ENCODE measurements at places on chromosomes 16 and 17.

DNA sequence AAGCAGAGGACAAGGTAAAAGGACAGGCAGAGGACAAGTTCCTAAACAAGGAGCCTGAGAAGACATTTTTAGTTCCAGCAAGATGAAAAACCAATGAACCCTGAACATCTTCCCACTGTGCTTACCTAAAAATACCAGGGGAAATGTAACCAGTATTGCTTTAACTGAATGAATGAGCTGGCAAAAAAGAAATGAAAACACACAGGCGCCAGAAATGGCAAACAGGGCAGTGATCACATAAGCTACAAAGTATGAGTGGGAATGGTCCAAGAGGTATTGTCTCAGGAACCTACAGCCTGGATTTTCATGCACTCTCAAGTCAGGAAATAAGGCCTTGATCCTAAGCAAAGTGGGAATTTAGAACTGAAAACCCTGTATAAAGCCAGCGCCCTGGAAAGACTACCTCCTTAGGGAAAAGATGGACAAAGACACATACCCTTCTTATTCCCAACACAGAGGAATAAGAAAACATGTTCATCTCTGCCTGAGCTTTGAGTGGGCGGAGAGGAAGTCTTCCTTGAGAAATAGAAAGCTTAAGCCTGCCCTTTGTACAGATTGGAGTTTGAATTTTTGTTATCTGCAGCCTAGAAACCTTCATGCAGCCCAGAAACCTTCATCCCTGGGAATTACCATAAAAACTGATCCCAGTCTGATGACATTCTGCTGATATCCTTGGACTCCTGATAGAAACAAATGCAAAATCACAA, 2.1 kb downstream of the CMTM2 start:
- DNase-seq, result no peak

DNA sequence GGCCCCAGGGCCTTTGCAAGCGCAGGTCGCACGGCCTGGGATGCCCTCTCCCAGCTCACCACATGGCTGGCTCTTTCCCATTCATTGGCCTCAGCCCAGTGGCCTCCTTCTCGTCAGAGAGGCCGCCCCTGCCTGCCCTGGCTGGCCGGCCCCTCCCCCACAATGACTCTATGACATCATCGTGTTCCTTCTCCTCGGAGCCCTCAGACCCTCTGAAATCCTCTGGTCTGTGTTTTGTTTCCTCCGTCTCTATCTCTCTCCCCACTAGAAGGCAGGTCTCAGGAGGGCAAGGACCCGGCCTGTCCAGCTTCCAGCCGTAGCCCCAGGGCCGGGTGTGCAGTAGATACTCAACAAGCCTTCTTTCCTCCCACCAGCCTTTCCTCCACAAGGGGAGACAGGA, 164.8 kb upstream of the FOXF1 start:
- no peak for DNase-seq

DNA sequence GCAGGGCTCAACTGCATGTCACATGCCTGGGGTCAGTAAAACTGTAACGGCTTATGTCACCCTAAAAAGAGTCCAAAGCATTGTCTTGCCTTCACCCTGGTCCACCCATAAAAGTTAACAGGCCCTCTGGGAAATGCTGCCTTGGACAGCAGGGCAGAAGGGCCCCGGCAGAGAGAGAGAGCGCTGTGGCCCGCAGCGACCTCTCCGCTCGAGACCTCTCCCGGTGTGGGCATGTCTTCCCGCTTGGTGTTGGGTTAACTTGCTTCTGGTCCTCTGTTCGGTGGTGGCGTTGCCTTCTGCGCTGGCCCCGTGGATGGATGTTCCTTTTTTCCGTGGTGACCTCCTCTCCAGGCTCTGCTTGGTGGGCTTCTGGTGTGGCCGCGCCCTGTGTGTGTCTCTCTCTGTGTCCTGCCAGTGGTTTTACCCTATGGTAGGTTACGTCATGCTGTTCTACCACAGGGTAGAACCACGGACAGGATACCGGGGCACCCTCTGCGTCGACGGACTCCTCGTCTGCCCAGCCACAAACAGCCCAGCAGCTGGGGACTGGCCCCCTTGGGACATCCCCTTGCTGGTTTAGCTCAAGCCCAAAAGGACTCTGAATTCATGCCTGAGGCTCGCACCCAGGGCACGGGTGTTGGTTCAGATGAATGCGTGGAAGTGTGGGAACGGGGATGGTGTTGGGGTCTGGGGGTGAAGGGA, 18.3 kb upstream of the CLEC18A start:
- DNase-seq, result no peak

DNA sequence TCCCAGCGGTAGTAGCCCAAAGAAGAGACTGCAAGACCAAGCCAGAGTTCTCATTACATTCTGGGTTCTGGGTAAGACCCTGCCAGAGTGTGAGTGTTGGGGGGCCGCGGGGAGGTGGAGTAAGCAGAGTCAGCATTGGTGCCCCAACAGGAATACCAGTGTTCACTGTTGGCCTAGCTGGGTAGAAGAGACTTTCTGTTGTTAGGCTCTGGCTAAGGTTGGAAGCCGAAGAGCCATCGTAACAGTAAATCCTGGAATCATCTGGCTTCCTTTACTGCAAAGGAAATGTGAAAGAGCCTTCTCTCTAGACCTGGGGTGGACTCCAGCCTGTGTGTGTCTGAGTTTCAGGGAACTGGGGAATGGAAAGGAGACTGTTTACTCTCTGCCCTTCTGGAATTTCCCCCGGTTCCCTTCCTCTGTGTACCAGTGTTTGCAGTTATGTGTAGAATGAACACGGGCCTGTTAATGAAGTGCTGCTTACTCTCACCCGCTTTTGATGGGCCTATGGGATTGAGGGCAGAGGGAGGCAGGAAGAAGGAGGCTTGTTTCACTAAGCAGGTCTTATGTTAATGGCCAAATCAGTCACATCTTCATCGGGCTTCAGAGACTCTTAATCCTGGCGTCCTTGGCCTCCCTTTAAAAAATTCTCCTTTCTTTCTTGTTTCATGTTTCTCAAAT, 68.5 kb downstream of the WWP2 start:
- DNase-seq, result no peak

DNA sequence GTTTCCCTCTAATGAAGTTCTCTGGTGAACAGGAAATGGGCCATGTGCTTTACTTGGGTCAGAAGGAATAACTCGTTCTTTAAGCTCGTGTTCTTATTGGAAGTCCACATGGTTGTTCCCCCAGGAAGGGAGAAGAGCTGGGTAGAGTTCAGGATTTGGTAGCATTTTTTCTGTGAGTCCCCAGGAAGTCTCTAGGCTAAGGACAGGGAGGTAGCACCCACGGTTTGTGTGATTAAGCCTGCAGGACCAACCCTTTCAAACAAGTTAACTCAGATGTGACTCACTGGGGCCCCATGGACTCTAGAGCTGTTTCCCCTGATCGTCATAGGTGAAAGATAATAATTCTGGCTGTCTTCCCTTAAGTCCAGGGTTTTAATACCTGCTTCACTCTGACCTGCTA, 16.4 kb downstream of the SAP30BP start:
- DNase-seq, result no peak

- no peak for DNase-seq
Observed at GRCh38 chr17:28228109-28228840, 90.7 kb upstream of the TMEM97 start.

DNA sequence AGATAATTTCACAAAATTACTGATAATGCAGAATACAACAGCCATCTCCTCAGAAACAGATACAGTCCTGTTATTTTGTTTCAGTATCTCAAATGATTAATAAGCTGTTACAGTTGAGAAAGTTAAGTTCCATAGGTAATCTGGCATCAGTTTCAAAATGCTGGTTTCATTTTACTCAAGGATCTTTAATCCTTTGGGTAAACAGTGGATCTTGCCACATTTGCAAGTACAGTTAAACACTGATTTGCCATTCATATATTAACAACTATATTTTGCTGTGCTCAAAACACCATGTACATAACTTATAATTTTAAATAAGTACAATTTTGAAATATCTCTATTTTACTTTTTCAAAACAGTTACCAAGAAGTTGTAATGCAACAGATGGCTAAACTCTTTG, 31.2 kb downstream of the RPGRIP1L start:
- DNase-seq, result no peak

DNA sequence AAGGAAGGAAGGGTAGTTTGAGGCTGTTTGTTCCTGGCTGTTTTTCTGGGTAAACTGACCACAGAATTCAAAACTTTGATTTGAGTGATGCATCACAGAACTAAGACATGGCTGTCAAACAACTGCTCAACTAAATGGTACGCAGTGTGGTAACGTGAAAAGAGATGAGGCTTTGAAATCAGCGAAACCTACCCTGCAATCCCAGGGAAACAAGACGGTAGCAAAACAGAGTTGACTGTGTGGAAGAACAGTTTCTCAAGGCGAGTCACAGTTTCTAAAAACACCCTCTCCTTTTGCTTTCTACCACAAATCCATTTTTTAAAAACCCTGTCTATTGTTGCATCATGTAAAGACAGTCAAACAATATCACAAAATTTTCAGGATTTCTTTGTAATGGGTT, 156.0 kb upstream of the MAF start:
- DNase-seq, result no peak

GRCh38 chr17:62898239-62898864, 67.7 kb upstream of the TANC2 start:
- DNase-seq, result no peak

DNA sequence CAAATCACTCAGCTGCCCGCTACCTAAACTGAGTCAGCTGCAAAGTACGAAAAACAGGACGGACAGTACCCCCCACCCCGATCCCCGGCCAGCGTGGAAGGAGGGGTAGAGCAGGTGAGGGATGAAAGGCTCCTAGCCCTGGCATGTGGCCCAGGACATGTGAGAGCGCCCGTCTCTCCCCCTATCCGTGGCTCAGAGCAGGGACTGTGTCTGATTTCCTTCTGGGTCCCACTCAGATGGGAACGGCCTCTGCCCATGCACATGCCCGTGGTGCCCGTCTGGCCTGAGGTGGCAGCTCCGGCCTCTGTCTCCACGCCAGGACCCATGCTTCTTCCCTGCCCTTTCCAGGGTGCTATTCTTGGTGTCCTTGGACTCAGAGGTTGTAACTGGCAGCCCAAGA, 30.2 kb upstream of the RASD1 start:
- no peak for DNase-seq

DNA sequence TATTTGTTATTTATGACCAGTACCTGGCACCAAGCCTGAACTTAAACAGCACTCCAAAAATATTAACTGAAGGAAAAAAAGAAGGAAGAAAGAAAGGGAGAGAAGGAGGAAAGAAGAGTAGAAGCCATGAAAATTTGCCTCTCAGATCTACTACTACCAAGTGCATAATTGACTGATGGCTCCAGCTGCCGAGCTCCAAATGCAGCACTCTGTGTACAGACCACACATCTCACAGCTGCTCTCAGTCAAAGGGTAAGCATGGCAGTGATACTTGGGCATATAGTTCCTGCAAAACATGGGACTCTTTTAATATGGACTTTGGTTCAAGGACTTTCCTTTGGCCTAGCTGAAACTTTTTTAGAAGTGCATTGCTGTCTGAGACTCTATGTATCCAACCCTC, 44.0 kb upstream of the NOG start:
- DNase-seq, result no peak

GRCh38 chr17:80913928-80914821, 77.5 kb upstream of the CHMP6 start:
- DNase-seq, result no peak

DNA sequence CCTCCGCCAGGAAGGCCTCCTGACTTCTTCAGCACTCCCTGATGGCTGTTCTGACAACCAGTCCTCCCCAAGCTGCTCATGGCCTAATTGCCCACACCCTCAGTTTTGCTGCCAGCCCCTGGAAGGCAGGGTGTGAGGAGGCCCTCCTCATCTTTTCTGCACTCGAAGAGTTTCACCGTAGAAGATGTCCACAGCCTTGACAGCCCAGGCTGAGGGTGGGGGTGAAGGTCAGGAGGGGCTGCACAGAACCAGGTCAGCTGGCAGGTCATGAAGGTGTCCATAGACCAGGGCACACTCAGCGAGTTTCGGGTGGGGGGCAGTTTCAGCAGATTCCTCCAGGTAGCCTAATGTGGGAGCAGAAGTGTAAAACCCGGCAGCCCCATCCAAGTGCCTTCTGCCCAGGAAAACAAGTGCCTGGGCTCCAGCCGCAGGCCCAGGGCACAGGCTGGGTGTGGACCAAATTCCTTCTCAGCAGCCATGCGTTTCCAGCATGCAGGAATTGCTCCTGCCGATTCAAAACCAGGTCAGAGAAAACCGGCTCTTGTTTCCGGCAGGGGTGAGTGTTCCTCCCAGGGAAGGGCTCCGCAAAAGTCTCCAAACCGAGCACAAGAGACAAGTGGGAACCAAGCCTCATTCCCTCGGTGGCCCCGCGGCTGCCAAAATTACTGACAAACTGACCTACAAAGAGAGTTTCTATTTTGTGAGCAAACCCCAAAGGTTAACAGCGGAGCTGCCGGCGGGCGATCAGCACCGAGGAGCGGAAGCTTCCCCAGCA, 228.8 kb downstream of the C16orf78 start:
- no peak for DNase-seq

GRCh38 chr17:60293580-60294335, 98.2 kb downstream of the USP32 start:
- DNase-seq, result no peak

DNA sequence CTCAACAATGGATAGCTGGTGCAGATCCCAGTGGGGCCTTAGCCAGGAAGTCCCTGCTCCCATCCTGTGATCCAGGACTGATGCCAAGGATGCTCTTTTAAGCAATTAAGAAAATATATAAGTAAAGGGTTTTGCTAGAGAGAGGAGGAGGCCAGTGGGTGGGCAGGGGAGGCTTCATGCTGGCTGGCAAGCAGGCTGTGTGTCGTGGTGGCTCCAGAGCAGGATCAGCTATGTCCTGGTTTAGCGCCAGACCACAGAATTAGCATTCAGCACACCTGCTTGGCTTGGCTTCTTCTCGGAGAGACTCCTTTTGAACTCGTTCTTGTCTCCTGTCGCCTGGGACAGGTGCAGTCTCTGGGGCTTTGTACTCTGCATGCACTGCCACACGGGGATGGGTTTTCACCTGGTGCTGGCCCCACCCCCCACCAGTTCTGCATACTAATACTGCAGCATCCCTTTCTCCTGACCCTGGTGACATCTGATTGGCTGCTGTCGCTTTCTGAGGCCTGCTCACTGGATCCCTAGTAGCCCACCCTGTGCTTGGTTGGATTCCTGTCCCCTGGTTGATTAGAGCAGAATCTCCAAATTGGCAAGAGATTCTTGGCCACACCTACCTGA, 66.1 kb downstream of the PLD6 start:
- no peak for DNase-seq

GRCh38 chr17:59488805-59489204, 76.6 kb upstream of the DHX40 start:
- no peak for DNase-seq

- DNase-seq, result no peak
Observed at GRCh38 chr16:5024632-5025031, 9.1 kb downstream of the NAGPA start.

DNA sequence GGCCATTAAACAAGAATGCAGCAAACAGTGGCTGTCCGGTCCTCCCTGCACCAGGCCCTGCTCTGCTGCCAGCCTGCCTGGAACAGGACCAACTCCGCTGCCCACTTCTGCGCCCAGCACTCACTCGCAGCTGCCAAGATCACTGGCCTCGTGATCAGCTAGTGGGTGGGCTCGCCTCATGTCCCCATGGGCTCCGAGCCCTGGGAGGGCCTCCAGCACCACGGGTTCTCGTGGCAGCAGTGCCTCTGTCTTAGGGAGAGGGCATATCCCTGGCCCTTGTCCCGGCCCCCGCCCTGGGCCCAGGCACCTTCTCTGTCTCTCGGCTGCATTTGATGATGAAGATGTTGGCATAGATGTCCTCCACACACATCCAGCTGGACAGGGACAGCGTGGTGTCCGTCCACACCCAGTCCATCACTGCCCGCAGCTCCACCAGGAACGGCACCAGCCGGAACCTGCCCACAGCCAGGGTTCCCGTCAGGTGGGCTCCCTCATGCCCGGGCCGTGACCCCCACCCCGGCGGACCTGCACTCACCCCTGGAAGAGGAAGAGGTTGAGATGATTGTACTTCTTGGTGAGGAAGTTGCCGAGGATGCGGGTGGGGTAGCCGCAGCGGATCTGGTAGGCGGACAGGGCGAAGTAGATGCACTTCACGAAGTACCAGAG, 13.1 kb downstream of the CTU2 start:
- DNase-seq, result no peak
